ENCODE measurements at places on chromosomes 1 and 21.

- no peak for DNase-seq
Observed at GRCh38 chr1:118183586-118183985, 1.4 kb downstream of the SPAG17 start.

GRCh38 chr21:14482165-14482564 is 64.0 kb downstream of the SAMSN1 start:
- DNase-seq: peak; percentile 3

GRCh38 chr1:235018161-235018560 is 110.5 kb downstream of the TOMM20 start:
- no peak for DNase-seq

- DNase-seq: no peak
Observed at GRCh38 chr1:90607736-90608135, 109.4 kb downstream of the BARHL2 start.

- DNase-seq: no peak
Observed at GRCh38 chr1:248816042-248816851, 9.5 kb downstream of the SH3BP5L start.

DNA sequence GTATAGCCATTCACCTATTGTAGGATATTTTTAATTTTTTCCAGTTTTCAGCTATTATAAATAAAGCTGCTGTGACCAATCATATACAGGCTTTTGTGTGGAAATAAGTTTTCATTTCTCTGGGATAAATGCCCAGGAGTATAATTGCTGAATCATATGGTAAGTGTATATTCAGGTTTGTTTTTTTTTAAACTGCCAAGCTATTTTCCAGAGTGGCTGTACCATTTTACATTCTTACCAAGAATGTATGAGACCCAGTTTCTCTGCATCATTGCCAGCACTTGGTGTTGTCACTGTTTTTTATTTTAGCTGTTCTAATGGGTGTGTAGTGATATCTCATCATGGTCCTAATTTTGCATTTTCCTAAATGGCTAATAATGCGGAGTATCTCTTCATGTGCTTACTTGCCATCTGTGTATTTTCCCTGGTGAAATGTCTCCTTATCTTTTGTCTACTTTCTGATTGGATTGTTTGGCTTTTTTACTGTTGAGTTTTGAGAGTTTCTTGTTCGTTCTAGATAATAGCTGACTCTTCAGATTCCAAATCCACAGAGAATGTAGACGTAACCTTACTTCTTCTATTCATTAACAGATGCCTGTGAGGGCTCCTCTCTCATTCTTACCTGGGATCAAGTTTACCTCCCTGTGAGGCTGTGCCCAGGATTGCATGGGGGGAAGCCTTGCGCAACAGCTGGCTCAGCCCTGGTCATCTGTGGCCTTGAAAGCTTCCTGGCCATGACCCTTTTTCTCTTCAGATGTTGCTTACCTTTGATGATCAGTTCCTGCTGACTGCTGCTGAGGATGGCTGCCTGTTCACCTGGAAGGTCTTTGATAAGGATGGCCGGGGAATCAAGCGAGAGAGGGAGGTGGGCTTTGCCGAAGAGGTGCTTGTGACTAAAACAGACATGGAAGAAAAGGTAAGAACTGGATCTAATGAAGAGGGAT is 42.6 kb downstream of the CFAP57 start:
- DNase-seq: no peak

DNA sequence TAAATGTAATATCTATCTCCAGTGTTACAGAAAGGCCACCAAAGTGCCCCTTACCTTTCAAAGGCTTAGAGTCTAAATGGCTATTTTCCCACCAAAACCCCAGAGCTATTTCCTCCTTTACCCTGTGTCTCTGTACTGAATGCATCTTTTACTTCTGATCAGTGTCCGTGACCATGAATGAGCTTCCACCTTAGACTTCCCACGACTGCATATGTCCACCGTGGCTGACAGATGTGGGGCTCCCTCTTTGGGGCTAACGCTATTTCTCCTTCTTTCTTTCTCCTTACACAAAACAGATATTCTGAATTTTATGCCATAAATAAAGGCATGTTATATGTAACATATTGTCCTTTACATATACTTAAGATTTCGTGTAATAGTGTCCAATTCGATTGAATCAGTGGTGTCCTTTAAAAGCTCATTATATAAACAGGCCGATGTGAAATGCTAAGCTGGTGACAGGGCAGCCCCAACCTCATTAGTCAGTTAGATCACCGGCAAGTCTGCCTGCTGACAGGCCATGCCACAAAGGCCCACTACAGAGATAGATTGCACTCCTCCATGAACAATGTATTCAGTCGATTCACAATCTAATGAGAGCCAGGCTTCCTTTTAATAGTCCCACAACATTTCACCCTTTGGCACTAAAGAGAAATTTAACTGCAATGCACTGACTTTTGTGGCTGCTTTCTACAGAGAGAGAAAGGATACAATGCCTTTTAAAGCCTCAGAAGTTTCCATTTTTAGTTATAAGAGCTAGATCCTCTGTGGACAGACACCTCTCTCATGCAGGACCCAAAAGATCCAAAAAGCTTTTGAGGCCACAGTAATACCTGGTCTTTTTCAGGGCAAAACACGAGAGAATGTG is 297.9 kb downstream of the PCP4 start:
- DNase-seq: no peak

DNA sequence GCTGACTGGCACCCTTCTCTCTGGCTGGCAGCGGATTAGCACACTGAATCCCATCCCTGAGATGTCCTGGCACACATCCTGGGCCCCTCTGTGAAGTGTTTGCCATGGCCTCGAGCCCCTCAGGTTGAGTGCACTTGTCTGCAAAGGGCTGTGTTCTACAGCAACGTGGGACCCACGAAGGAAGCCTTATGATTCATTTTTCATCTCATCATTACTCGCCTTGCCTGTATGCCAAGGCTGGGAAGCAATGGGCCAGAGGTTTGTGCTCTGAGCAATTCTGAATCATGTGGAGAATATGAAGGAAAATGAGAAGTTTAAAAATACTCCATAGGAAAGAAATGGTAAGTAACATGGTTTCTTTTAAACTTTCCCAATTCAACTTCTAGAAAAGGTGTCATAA is 124.8 kb upstream of the LMO4 start:
- no peak for DNase-seq

DNA sequence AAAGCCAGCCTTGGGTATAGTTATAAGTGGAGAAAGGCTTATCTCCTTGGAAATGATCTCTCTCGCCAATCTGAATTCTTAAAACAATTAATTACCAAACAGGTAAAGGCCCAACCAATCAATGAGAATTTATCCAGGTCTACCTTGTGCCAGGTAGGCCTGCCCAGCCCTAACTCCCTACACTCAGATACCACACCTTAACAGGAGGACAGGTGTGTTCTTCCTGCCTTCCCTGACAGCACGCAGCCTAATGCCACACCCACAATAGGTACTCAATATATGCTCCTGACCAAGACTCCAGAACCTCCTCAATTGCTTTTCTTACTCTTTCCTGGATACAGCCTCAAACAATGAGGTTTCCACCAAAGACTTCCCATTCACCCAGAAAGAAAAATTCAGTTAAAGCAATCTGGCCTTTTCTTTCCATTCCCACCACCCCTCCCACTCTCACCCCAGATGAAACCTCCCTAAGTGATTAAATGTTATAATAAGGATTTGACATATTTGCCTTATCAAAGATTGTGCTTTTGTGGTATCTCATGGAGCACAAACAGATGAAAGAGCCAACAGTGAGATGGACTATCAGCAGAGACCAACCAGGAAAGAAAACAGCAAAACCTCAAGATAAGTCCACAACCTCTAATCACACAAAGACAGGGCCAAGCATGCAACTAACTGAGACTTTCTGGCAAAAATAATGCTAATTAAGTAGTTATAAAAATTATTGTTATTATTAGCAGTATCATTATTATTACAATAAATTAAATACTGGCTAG is 25.6 kb downstream of the TRABD2B start:
- DNase-seq: no peak

DNA sequence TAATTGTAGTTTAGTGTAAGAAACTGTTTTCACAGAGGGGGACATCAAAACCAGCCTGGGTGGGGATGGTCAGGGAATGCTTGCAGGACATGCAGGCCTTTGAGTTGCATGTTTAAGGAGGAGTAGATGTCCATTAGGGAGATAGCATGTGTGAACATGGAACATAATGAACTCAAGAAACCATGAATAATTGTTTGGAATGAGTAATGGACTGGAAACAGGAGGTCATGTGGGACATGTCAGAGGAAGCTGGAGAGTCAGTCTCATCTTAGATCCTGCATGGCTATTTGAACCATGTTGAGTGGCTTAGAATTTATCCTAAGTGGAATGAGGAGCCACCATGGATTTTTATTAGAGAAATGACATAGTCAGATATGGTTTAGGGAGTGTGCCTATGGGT is 86.4 kb downstream of the RPE65 start:
- no peak for DNase-seq

- DNase-seq: no peak
Observed at GRCh38 chr1:7352974-7353373, 418.1 kb upstream of the VAMP3 start.

DNA sequence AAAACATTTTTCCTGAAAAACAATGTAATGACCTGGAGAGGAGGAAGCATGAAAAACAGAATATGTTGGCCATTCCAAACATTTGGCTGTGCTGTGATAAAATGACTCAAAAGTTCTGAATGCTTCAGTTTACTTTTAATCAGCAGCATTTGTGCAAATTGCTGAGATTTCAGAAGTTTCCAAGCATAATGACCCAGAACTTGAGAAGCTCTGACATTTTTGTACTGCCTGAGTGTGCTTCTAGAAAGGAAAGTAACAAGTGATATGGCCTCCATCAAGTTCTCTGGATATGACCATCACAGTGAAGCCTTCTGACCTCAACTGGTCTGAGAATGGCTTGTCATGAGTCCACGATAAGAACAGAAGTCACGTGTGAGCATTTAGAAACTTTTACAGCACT is 283.4 kb upstream of the ZRANB2 start:
- DNase-seq: no peak

GRCh38 chr1:181640956-181641355 is 157.6 kb downstream of the CACNA1E start:
- DNase-seq: no peak

Measured in effector CD4-positive, alpha-beta T cell (primary cell).